Left renal pelvis (tissue), 4 donors: ENCODE measurements at places on chromosomes 1 and 21.

DNA sequence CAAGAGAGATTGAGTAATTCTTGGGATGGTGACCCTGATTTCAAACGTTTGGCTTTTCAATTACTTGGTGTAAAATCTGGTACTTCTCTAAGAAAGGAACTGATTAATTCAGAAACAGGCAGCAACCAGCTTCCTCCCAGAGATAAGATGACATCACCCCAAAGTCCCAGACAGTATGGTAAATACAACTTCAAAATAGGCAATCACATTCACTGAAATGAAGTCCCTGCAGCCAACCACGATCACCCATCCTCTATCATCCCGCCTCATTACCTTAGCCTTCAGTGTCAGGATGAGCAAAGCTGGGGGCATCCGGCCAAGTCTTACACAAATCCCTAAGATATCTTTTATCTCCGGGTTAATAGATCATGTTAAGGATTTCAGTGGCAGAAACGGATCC is 26.4 kb upstream of the RUNX1 start:
- no peak for DNase-seq

GRCh38 chr1:159009704-159010361 is at the start of gene IFI16:
Gene IFI16, plus strand, starts transcription at chr1:159009907. Its CDS starts 4,774 bp downstream, at chr1:159014681.
- no peak for DNase-seq

DNA sequence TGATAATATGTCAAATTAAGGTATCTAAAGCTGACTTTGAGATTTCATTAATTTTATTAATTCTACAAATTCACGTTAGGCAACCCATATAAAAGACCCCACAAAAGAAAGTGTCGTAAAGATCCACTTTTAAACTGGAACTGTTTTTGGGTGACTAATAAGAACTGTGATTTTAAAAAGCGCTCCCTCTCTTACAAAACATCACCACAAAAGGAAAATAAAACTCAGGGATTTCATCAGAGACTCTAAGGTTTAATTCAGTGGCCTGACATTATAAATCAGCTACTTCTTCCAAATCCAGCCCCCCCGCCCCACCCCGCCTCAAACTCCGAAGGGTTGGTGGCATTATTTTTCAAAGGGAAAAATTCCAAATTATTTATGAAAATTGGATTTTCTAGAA is 2.7 kb downstream of the COL24A1 start:
- DNase-seq = no peak

DNA sequence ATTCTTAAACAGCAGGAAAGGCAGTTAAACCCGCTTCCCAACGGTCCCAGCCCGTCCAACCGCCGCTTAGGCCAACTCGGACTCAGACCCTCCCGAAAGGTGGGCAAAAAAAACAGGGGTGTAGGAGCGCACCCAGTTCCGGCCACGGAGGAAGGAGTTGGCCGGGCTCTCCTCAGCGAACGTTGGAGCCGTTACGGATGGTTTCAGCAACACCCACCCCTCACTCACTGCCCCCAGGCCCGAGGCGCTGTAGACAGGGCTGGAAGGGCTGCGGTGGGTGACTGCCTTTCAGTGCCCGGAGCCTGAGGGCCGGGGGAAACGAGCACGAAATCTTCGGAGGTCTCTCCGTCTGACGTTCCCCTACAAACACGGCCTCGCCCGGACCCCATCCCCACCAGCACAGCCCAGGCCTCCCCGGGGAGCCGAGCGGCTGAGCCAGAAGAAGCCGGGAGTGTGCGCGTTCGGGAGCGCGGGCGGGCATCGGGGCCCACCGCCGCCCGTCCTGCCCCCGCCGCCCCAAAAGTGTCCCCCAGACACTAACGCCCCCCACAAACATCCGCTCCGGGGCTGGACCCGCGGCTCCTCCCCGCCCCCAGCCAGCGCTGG is 1.3 kb downstream of the KDM5B start:
- no peak for DNase-seq

GRCh38 chr1:88284066-88284465 is 400.0 kb upstream of the PKN2 start:
- DNase-seq = no peak
